Cardiac muscle cell (in vitro differentiated cells and primary cell): ENCODE measurements at places on chromosomes 1 and 21. TPM values are rescaled to one million over a fixed set of nuclear protein-coding genes. Genes with fewer than 3 reads are reported as not detected.

The PM20D1 gene
- total RNA-seq: not detected in 2 replicates

The C1QC gene
- not detected in 2 replicates for total RNA-seq

The UCK2 gene
- total RNA-seq: 28.3 and 29.6 TPM in 2 replicates

The FCAMR gene
- not detected in 2 replicates for total RNA-seq

The E2F2 gene
- 2.1 and 2.5 TPM in 2 replicates for total RNA-seq

The FOXO6 gene
- 9.9 and 18.2 TPM in 2 replicates for total RNA-seq

The DVL1 gene
- 78.1 and 105 TPM in 2 replicates for total RNA-seq

The COA6 gene
- total RNA-seq: 24.9 and 32.1 TPM in 2 replicates

The GBP7 gene
- not detected in 2 replicates for total RNA-seq

The SPATA46 gene
- not detected in 2 replicates for total RNA-seq
